ENCODE measurements at places on chromosomes 6 and 20.

GRCh38 chr6:170221052-170221752 lies 69.7 kb downstream of the DLL1 start:
- no peak overlapping the region for H3K27ac ChIP-seq
- DNase-seq: peak; percentile 21
- peaks cover 15% of the 10 kb centered on the region for H3K4me1 ChIP-seq
- H3K36me3 ChIP-seq: no peaks in the 10 kb centered on the region
- H3K4me3 ChIP-seq: no peak overlapping the region

DNA sequence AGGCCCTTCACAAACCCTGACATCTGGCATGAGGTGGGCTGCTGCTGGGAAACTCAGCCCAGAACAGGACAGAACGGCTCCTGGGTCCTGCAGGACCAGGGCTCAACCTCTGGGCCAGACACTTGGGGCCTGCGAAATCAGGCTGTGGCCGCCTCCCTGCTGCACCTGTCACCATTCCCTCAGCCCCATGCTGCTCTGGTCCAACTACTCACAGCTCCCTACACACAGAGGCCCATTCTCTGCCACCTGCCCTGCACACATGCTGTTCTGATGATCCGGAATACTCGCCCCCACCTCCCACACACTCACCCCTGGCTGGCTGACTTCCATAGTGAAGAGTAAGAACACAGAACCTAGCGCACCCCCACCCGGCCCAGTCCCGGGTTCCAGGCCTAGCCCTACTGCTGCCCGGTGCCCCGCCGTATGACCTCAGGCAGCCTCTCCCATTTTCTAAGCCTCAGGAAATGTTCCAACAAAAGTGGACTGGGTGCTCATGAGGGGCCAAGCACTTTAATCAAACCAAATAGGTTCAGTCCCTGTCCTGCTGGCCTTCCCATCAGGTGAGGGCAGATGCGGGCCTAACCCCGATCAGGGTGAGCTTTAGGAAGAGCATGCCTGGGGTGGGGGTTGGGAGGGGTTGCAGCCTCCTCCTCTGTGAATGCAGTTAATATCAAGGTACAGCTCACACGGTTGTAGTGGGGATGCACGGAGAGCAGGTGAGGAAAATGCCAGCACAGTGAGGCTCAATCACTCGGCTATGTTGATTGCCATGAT lies 3.9 kb downstream of the PEDS1 start:
- no peak for DNase-seq
- peaks cover 77% of the 10 kb centered on the region for H3K4me1 ChIP-seq
- H3K27ac ChIP-seq: peak overlapping the region; percentile 81
- no peaks in the 10 kb centered on the region for H3K27me3 ChIP-seq
- peaks cover 47% of the 10 kb centered on the region for H3K36me3 ChIP-seq

GRCh38 chr20:54431156-54431944 lies 44.0 kb upstream of the DOK5 start:
- no peaks in the 10 kb centered on the region for H3K36me3 ChIP-seq
- no peaks in the 10 kb centered on the region for H3K27me3 ChIP-seq
- no peaks in the 10 kb centered on the region for H3K4me1 ChIP-seq
- no peak overlapping the region for H3K27ac ChIP-seq

- no peak overlapping the region for H3K27ac ChIP-seq
Observed at GRCh38 chr20:34215711-34216381, 25.4 kb upstream of the ASIP start.

DNA sequence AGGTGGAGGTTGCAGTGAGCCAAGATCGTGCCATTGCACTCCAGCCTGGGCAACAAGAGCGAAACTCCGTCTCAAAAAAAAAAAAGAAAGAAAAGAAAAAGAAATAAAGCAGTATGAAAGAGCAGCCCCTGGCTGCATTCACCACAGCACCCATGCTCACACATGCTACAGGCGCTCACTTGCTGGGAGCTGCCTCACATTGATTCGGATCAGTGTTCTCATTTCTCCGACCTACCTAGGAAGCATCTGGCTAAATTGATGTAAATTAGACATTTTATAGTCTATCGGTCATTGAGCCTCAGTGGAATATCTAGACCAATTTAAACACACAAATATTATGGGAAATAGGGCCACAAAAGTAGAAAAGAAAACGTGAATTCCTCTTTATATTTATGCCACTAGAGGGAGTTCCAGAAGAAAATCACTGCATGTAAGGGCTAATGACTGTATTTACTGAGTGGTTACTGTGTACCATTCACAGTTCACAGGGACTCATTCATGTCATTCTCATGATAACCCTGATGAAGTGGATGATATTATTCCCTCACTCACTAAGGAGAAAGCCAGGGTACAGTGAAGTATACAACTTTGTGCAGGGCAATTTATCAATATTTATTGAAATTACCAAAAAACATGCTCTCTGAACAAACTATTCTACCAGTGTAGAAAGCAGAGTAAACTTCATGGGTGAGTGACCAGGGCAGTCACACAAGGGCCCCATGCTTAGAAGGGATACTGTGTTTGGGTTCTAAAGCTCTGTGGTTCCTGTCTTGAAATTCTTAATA lies 5.3 kb upstream of the MOG start:
- H3K27ac ChIP-seq: peak overlapping the region; percentile 25
- H3K4me3 ChIP-seq: no peak overlapping the region
- H3K27me3 ChIP-seq: peaks cover 21% of the 10 kb centered on the region
- H3K36me3 ChIP-seq: no peaks in the 10 kb centered on the region
- H3K4me1 ChIP-seq: peaks cover 18% of the 10 kb centered on the region
- no peak for DNase-seq

GRCh38 chr20:49261173-49261572 lies 16.7 kb downstream of the ZNFX1 start:
- no peaks in the 10 kb centered on the region for H3K27me3 ChIP-seq
- peaks cover 76% of the 10 kb centered on the region for H3K36me3 ChIP-seq
- H3K4me1 ChIP-seq: peaks cover 7% of the 10 kb centered on the region
- H3K4me3 ChIP-seq: no peak overlapping the region

GRCh38 chr6:34791164-34791700 lies 651 bp upstream of the BLTP3A start:
- peaks cover 6% of the 10 kb centered on the region for H3K27me3 ChIP-seq
- DNase-seq: no peak
- H3K4me3 ChIP-seq: peak overlapping the region; percentile 93
- H3K36me3 ChIP-seq: peaks cover 2% of the 10 kb centered on the region
- H3K4me1 ChIP-seq: peaks cover 24% of the 10 kb centered on the region

GRCh38 chr20:33004141-33004751 lies at the start of gene SUN5:
Gene SUN5 (minus strand): TSS chr20:33004433. CDS start chr20:33004340, 93 bp downstream.
- H3K36me3 ChIP-seq: no peaks in the 10 kb centered on the region
- H3K4me3 ChIP-seq: no peak within 1 kb of the TSS
- H3K27me3 ChIP-seq: peaks cover 9% of the 10 kb centered on the region

DNA sequence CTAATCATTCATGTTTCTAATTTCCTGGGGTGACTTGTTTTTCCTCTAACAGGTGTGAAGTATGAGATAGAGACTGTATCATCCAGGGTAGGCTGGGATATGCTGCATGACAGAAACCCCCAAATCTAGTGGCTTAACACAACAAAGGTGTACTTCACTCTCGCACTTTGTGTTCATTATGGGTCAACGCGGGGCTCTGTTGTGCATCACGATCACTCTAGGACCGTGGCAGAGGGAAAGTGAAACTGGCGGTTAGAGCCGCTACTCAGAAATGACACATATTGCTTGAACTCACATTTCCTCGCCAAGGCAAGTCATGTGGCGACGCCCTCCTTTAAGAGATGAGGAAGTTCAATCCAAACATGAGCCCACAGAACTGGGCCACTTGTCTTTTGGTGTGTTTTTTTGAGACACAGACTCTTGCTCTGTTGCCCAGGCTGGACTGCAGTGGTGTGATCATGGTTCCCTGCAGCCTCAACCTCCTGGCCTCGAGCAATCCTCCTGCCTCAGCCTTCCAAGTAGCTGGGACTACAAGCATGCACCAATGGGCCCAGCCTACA lies 41.3 kb downstream of the PCNA start:
- peaks cover 62% of the 10 kb centered on the region for H3K4me1 ChIP-seq
- H3K27me3 ChIP-seq: no peaks in the 10 kb centered on the region
- H3K4me3 ChIP-seq: peak overlapping the region; percentile 57
- peak overlapping the region; percentile 99 for H3K27ac ChIP-seq
- peaks cover 2% of the 10 kb centered on the region for H3K36me3 ChIP-seq
- DNase-seq: peak; percentile 91

DNA sequence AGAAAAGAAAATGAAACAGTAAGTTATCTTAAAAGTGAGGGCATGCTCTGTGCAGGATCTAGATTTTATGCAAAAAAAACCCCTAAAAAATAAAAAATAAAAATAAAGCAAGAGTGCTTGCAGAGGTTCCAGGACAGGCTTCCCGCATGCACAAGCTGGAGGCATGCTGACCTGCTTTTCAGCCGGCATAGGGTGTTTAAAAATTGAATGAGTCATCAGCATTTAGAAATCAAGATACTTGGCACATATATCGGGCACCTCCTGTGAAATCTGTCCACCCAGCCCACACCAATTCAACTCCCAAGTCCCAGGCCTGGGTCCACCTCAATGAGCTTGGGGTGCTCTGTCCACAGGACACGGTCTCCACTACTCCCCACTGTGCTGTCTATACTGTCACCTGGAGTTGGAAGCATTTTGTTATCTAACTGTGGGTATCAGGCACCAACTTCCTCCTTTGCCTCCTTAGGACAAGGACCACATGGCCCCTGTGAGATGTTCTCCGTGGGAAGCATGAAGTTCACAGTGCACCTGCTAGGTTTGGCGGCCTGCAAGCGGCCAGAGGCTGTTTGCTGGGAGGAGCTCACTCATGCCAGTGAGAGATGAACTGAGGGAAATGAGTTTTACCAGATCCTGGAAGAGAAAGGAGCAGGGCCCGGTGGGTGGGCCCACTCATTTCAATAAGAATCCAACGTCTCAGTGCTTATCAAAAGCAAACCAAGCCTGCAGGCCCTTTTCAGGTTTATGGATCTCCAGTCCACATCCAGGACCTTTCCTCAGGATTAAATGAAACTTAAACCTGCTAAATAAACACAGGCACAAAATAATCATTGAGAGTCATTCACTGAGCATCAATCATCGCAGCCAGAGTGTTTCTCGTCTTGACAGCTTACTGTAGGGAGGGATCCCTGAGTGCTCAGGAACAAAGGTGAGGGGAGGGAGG lies 121.1 kb downstream of the FOXA2 start:
- no peaks in the 10 kb centered on the region for H3K4me1 ChIP-seq
- no peak overlapping the region for H3K27ac ChIP-seq
- H3K36me3 ChIP-seq: no peaks in the 10 kb centered on the region
- H3K27me3 ChIP-seq: no peaks in the 10 kb centered on the region
- no peak for DNase-seq
- no peak overlapping the region for H3K4me3 ChIP-seq

DNA sequence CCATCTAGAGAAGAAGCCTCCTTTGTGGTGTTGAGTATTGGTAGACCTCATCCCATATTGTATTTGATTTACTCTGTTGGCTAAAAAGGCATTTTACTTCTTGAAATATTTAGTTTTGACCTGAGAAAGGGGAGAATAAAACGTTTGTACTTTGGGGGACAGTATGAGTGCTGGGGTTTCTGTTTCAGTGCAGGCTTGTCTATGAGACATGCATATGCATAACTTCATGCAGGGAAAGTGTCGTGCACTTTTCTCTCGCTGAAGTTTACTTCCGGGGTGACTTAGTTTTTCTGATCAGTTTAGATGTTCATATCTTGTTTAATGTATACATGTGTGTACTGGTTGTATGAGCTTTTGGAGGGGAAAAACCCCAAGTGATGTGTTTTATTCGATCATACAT lies 59.5 kb downstream of the UTRN start:
- peaks cover 34% of the 10 kb centered on the region for H3K36me3 ChIP-seq
- peak; percentile 58 for DNase-seq
- peak overlapping the region; percentile 98 for H3K27ac ChIP-seq
- no peaks in the 10 kb centered on the region for H3K27me3 ChIP-seq
- peak overlapping the region; percentile 88 for H3K4me3 ChIP-seq

DNA sequence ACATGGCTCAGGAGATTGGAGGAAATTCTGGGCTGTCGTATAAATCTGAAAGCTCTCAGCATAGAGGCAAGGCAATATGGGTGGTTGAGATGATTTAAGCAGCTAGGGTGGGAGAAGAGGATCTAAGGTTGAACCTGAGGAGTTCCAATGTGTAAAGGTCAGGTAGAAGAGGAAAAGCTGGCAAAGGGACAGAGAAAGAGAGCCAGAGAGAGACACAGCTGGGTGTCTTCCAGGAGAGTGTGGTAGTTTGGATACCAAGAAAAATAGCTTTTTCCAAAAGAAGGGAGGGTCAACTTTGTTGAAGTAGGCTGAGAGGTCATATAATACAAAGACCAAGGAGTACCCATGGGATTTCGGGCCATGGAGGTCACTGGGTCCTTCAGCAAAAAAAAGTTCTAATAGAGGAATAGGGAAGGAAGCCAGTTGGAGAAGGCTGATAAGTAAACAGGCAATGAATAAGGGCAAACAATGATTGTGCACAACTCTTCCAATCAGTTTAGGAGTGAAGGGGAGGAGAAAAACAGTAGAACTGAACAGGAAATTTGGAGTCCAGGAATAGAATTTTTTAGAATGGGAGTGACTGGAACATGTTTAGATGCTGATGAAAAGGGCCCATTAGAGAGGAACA lies 135.1 kb downstream of the QRSL1 start:
- H3K4me3 ChIP-seq: no peak overlapping the region
- peaks cover 3% of the 10 kb centered on the region for H3K27me3 ChIP-seq
- H3K4me1 ChIP-seq: no peaks in the 10 kb centered on the region
- DNase-seq: no peak

- no peaks in the 10 kb centered on the region for H3K4me1 ChIP-seq
- peaks cover 13% of the 10 kb centered on the region for H3K27me3 ChIP-seq
Observed at GRCh38 chr6:167210375-167211294, 52.9 kb upstream of the GPR31 start.

GRCh38 chr6:5353971-5354370 lies 92.7 kb downstream of the FARS2 start:
- no peaks in the 10 kb centered on the region for H3K4me1 ChIP-seq
- no peak for DNase-seq
- no peaks in the 10 kb centered on the region for H3K27me3 ChIP-seq
- no peak overlapping the region for H3K4me3 ChIP-seq

DNA sequence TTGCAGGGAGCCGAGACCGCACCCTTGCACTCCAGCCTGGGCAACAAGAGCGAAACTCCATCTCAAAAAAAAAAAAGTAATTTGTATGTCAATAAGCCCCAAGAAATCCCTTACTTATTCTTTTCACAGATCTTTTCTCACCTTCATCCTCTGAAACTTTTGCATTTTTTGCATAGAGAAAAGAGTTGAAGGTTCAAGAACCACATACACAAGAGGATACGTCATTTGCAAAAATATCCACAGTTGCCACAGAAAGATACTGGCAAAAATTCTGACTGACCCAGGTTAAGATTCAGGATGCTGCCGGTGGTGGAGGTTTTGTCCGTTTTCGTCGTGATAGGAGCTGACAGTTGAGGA lies 94.5 kb downstream of the ZMYND8 start:
- H3K27me3 ChIP-seq: no peaks in the 10 kb centered on the region
- no peak overlapping the region for H3K4me3 ChIP-seq
- peaks cover 48% of the 10 kb centered on the region for H3K36me3 ChIP-seq
- H3K27ac ChIP-seq: no peak overlapping the region
- no peak for DNase-seq
- H3K4me1 ChIP-seq: peaks cover 4% of the 10 kb centered on the region

DNA sequence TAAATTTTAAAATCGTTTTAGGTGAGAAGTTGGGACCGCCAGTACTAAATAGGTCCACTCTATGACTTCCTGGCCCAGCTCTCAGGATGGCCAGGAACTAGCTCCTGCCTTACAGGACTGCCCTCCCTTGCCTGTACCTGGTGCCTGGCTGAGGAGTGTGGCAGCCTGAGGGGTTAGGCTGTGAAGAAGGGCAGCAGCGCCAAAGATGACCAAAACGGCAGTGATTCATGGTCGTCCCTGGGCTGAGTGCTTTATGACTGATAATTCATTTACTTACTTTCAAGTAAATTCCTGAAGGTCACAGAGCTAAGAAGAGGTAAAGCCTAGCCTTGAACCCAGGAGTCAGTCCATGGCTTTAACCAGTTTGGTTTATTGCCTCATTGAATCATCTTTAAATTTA lies 22.1 kb downstream of the STK35 start:
- H3K27ac ChIP-seq: no peak overlapping the region
- DNase-seq: no peak

GRCh38 chr20:41394931-41395666 lies 28.5 kb upstream of the EMILIN3 start:
- H3K27ac ChIP-seq: no peak overlapping the region
- H3K36me3 ChIP-seq: no peaks in the 10 kb centered on the region
- peaks cover 4% of the 10 kb centered on the region for H3K27me3 ChIP-seq
- no peak for DNase-seq
